ENCODE measurements at places on chromosomes 5 and 9.

DNA sequence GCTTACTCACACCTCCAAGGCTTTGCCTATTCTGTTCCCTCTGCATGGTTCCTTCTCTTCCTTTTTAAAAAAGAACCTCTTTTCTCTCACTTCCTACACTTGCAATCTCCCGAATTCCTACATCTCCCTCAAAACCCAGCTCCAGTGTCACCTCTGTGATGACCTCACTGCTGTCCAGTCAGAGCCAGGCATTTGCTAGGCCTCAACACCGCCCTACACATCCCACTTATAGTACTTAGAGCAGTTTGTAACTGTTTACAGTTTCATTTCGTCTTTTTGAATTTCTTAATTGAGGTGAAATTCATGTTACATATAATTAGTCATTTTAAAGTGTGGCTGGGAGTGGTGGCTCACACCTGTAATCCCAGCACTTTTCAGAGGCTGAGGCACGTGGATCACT is 30.8 kb downstream of the CD14 start:
- peak overlapping the region; percentile 53 for H3K27ac ChIP-seq
- no peaks in the 10 kb centered on the region for H3K36me3 ChIP-seq
- no peaks in the 10 kb centered on the region for H3K4me1 ChIP-seq
- no peak for DNase-seq

DNA sequence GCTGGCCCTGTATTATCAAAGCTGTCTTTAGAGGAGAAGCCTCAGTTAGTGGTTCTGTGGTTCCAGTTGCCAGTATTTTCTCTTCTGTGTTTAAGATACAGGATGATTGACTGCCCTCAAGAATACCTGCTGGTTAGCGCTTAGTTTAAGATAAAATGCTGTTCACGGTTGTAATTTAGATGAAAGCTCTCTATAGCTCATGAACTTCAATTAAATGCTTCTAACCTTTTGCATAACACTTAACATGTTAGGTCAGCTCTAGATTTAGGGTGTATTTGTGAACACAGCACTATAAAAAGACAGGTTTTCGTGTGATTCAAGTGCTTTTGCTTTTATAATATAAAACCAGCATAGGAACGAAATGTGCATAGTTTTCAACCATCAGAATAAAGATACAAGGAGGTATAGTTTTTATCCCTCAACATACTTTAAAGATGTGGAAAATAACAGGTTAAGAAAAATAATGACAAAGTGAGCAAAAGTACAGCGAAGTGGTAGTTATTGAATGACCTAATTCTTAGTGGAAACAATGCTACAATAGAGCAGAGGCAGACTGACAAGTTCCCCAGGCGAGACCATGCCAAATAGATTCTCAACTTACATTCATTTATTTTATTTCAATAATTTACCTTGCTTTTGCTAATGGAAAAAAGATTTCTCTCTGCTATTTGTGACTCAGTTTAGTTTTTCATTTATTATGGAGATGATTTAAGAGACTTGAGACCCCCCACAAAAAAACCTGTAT is 602.6 kb upstream of the DMAC1 start:
- no peaks in the 10 kb centered on the region for H3K36me3 ChIP-seq
- DNase-seq, result no peak
- no peak overlapping the region for H3K27ac ChIP-seq
- H3K4me3 ChIP-seq, result no peak overlapping the region
- no peaks in the 10 kb centered on the region for H3K4me1 ChIP-seq

- H3K27ac ChIP-seq, result no peak overlapping the region
- no peak overlapping the region for H3K4me3 ChIP-seq
- no peaks in the 10 kb centered on the region for H3K27me3 ChIP-seq
- no peaks in the 10 kb centered on the region for H3K4me1 ChIP-seq
- DNase-seq, result no peak
These were observed 96.5 kb upstream of the SLC25A48 start for GRCh38 chr5:135737701-135738563.

GRCh38 chr9:137073992-137074399 is 3.3 kb upstream of the UAP1L1 start:
- peaks cover 6% of the 10 kb centered on the region for H3K27me3 ChIP-seq
- DNase-seq, result no peak
- H3K4me1 ChIP-seq, result peaks cover 22% of the 10 kb centered on the region
- no peak overlapping the region for H3K27ac ChIP-seq
- no peak overlapping the region for H3K4me3 ChIP-seq

- DNase-seq, result no peak
- H3K27me3 ChIP-seq, result no peaks in the 10 kb centered on the region
- no peak overlapping the region for H3K4me3 ChIP-seq
These were observed 52.4 kb downstream of the SLC44A1 start for GRCh38 chr9:105296877-105297287.

GRCh38 chr5:62268234-62268633 is 37.8 kb upstream of the KIF2A start:
- no peaks in the 10 kb centered on the region for H3K27me3 ChIP-seq
- H3K4me1 ChIP-seq, result no peaks in the 10 kb centered on the region
- no peak overlapping the region for H3K27ac ChIP-seq
- no peak overlapping the region for H3K4me3 ChIP-seq

DNA sequence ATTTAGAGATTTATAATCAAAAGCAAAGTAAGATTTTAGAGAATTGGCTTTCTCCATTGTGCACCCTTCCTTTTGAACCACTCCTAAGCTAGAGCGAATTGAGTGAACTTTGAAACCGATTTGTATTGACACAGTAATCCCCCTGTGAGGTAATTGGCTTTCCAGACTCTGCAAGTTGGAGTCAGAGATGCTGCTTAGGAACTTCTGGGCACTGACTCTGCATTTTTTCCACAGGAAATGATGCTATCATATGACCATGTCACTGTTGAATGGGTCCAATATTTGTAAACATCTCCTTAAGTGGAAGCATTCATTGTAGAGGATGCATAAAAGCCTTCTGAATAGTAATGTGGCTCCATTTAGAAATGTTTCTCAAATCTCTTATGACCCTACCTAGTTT is 394.4 kb upstream of the ZNF608 start:
- no peak overlapping the region for H3K4me3 ChIP-seq
- no peak overlapping the region for H3K27ac ChIP-seq
- no peaks in the 10 kb centered on the region for H3K27me3 ChIP-seq
- peak; percentile 24 for DNase-seq
- H3K4me1 ChIP-seq, result peaks cover 9% of the 10 kb centered on the region

GRCh38 chr9:137136881-137137607 is 1.9 kb upstream of the GRIN1 start:
- no peaks in the 10 kb centered on the region for H3K36me3 ChIP-seq
- H3K27me3 ChIP-seq, result peaks cover 88% of the 10 kb centered on the region
- no peaks in the 10 kb centered on the region for H3K4me1 ChIP-seq
- DNase-seq, result no peak

GRCh38 chr5:117533792-117534191 is 959.2 kb upstream of the SEMA6A start:
- no peaks in the 10 kb centered on the region for H3K27me3 ChIP-seq
- H3K36me3 ChIP-seq, result no peaks in the 10 kb centered on the region
- no peak overlapping the region for H3K4me3 ChIP-seq

DNA sequence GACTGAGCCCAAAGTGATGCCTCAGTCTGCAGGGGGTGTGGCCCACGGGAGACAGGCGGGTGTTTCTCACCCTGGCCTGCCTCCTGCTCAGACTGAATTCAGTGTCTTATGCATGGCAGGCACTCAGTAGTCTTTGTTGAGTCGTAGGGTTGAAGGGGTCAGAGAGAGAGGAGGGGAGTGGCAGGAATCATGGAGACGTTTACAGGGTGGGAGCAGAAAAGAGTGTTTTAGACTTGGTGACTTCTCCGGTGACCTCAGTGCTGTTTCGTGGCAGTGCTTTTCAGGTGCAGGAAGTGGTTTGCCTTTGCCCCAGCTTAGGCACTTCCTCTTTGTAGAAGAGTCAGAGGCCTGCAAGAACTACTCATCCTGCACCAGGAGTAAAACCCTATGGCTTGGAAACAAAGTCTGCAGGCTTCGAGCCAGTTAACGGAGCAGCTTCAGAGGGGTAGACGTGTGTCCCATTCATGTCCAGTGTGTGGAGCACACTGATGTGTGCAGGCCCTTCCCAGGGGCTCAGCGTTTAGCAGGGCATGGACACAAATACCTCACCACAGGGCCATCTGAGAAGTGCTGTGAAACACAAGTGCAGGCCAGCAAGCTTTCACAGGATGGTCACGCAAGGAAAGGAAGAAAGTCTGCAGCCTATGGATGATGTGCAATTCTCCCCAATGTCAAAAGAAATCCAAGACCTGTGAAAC is 24.5 kb upstream of the SEMA4D start:
- H3K4me3 ChIP-seq, result no peak overlapping the region
- no peak for DNase-seq
- H3K27me3 ChIP-seq, result no peaks in the 10 kb centered on the region
- H3K36me3 ChIP-seq, result no peaks in the 10 kb centered on the region

DNA sequence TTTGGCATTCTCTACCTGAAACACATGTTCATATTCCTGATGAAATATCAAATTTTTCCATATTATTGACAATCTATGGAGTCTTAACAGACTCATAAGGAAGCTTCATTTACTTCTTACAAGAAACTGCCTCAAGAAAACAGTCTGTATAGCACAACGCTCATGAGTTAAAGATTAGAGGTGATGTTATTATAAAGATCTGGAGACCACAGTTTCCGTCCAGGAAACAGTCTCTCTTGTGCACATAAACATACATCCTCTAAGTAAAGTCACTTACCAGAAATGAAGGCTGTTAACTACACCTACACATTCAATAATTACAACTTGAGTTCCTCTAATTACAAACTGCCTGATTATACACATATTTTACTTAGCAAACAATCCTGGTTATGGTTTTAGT is 86.9 kb downstream of the RAPGEF6 start:
- no peaks in the 10 kb centered on the region for H3K27me3 ChIP-seq
- H3K36me3 ChIP-seq, result peaks cover 11% of the 10 kb centered on the region
- no peak overlapping the region for H3K4me3 ChIP-seq
- DNase-seq, result no peak

GRCh38 chr5:40171971-40172370 is 507.7 kb upstream of the PTGER4 start:
- H3K27me3 ChIP-seq, result no peaks in the 10 kb centered on the region
- DNase-seq, result no peak
- no peak overlapping the region for H3K27ac ChIP-seq
- H3K36me3 ChIP-seq, result no peaks in the 10 kb centered on the region
- H3K4me1 ChIP-seq, result no peaks in the 10 kb centered on the region

DNA sequence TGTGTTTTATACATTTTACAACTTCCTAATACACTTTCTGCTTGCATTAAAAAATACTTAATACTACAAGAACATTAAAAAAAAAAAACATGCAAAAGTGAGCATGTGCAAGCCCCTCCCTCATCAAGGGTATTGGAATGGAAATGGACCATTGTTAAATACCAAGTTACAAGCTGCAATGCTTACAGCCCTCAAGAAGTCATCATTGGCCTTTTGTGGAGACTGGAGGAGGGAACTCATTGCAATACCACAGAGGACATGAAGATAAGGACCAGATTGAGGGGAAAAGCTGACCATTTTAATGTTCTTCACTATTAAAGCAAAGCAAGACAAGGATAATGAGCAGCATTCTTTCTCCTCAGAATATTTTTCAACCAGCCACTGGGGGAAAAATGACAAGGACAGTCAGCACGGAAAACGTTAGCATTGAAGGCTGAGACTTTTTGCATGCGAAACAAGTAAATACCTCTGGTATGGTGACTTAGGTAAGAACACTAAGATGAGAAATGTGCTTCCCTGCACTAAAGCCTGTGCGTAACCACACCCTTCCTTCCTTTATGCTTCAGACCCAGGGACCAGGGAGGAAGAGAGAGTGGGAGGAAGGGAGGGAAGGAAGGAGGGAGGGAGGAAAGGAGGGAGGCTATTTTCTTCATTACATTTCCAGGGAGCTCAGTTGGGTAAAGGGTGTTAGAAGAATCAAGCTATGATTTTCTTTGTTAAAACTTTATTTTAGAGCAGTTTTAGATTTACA is 141.1 kb upstream of the RAPGEF1 start:
- H3K4me1 ChIP-seq, result peaks cover 12% of the 10 kb centered on the region
- no peaks in the 10 kb centered on the region for H3K36me3 ChIP-seq
- H3K27ac ChIP-seq, result no peak overlapping the region
- no peak overlapping the region for H3K4me3 ChIP-seq

- no peaks in the 10 kb centered on the region for H3K36me3 ChIP-seq
- peaks cover 14% of the 10 kb centered on the region for H3K4me1 ChIP-seq
- peak; percentile 82 for DNase-seq
- H3K4me3 ChIP-seq, result peak overlapping the region; percentile 41
These were observed 3.5 kb upstream of the EXOSC2 start for GRCh38 chr9:130689937-130690700.

All from heart right ventricle (tissue), 16 donors.